Testis (tissue), 5 donors: ENCODE measurements at places on chromosomes 6 and 20. TPM values are rescaled to one million over a fixed set of nuclear protein-coding genes. Genes with fewer than 3 reads are reported as not detected.

RIMS4 gene
- 29.7 TPM for total RNA-seq

SLC13A3 gene
- 4.1 TPM for total RNA-seq

CLPSL1 gene
- not detected for total RNA-seq

SAMD5 gene
- 27.2 TPM for total RNA-seq

TMEM63B gene
- total RNA-seq = 139 TPM

HLA-DQB1 gene
- 1.7 TPM for total RNA-seq

UNC93A gene
- total RNA-seq = not detected

EFCAB8 gene
- 9.5 TPM for total RNA-seq

ZBTB46 gene
- 12.5 TPM for total RNA-seq

TREM1 gene
- total RNA-seq = 0.16 TPM

- no peak for DNase-seq
Measured at GRCh38 chr20:14264869-14265268, 72.5 kb downstream of the FLRT3 start.

DNA sequence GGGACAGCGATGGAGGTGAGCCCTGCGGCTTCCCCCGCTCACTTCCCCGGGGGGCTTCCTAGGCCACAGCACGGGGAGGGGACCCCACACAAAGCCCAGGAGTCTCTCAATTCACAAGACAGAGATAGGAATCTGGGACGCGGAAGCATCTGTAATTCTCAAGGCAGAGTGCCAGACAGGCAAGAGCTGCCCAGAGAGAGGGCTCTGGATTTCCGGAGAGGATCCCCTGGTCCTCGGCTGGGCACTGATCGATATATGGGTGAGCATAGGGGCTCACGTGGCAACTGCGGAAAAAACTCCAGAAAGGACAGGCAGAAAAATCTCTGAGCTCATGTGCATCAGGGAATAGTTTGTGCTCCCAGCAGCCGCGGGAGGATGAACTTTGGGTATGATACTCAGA is 296.2 kb downstream of the NRN1 start:
- DNase-seq = no peak

DNA sequence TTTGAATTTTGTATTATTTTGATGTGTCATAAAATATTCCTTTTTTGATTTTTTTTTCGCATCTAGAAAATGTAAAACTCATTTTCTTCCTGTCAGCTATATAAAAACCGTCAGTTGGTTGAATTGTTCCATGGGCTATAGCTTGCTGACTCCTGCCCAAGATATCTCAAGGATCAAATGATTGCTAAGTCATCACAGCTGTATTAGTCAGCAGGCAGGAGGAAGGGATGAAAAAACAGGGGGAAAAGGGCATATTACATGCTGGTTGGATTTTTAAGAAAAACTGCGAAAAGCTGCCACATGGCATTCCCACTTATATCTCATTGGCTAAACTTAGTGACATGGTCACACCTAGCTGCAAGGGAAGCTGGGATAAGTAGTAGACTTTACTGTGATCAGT is 569.9 kb downstream of the BCKDHB start:
- no peak for DNase-seq

GRCh38 chr20:52461582-52461981 is 270.0 kb upstream of the ZFP64 start:
- no peak for DNase-seq

GRCh38 chr6:31797588-31797987 is 2.0 kb upstream of the VARS1 start:
- DNase-seq = no peak

GRCh38 chr6:41181566-41181965 is 18.6 kb upstream of the TREM2 start:
- DNase-seq = no peak

GRCh38 chr6:47116606-47117005 is 74.5 kb upstream of the ADGRF1 start:
- no peak for DNase-seq

DNA sequence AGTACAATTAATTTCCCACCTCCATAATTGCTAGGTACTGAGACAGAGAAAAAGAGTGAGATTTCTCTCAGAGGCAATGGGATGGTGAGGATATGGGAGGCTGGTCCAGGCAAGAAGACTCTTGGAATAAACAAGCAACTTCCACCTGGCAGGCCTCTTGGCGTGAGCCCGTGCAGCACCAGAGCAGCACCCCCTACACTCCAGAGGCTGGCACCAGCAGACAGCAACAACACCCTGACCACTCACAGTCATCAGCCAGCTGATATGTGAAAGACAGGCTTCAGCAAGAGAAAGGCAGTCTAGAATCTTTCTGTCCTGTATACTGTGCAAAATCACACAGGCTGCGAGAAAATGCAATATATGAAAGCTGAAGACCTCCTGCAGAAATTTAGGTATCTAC is 59.7 kb downstream of the KIF13A start:
- no peak for DNase-seq

- no peak for DNase-seq
Measured at GRCh38 chr6:21188505-21189223, 404.9 kb upstream of the SOX4 start.

DNA sequence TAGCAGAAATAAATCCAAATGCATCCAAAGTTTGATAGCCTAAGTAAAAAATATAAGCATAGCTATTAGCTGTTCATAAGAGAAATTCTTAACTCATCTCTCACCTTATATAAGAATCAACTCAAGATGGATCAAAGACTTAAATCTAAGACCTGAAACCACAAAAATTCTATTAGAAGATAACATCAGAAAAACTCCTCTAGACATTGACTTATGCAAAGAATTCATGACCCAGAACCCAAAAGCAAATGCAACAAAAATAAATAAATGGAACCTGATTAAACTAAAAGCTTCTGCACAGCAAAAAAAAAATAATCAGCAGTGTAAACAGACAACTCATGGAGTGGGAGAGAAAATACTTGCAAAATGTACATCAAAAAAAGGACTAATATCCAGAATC is 184.3 kb downstream of the TFAP2A start:
- DNase-seq = no peak

DNA sequence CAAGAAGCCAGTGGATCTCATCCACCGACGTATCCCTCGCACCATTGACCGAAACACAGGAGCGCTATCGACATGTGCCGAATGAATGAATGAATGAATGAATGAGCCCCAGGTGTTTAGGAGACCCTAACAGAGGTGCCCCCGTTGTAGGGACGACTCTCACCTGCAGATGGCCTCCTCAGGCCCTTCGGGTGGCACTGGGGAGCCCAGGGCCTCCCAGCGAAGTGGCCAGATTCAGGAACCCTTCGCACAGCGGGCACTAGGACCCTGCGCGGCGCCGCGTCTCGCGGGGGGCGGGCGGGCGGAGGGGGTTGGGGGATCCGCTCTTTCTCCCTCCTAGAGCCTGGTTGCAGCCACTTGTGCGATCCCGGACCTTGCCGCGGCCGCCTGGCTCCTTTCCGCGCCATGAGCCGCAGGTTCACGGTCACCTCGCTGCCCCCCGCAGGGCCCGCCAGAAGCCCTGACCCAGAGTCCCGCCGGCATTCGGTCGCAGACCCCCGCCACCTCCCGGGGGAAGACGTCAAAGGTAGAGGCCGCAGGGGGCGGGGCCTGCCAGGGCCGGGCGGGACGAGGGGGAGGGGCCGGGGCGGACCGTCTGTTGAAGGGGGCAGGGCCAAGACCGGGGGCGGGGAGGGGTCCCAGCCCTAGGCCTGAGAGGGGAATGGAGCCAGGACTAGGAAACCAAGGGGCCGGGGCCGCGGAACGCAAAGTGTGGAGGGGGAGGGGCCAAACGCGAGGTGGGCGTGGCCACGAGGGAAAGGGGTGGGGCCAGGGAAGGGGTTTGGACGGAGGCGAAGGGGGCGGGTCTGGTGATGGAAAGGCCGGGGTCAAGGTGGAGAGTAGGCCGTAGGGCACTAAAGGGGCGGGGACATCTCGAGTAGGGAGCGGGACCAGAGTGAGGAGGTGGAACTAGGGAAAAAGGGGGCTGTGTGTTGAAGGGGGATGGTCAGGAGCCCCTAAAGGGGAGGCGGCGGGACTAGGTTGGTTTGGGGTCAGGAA is 7.4 kb upstream of the SLC12A5 start:
- DNase-seq = peak; percentile 73

DNA sequence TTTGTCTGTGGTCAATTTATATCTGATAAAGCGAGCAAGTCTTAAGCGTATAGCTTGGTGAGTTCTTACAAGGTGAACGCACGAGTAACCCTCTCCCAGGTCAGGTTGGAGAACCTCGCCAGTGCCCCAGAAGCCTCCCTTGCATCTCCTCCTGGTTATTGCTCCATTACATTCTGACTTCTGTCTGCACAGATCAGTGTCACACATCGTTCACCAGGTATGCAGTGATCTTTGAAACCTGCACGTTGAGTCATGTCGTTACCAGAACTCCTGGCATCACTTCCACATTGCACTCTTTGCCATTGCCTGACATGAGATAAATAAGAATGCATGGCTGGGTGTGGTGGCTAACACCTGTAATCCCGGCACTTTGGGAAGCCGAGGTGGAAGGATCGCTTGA is 44.2 kb downstream of the AKAP12 start:
- no peak for DNase-seq

DNA sequence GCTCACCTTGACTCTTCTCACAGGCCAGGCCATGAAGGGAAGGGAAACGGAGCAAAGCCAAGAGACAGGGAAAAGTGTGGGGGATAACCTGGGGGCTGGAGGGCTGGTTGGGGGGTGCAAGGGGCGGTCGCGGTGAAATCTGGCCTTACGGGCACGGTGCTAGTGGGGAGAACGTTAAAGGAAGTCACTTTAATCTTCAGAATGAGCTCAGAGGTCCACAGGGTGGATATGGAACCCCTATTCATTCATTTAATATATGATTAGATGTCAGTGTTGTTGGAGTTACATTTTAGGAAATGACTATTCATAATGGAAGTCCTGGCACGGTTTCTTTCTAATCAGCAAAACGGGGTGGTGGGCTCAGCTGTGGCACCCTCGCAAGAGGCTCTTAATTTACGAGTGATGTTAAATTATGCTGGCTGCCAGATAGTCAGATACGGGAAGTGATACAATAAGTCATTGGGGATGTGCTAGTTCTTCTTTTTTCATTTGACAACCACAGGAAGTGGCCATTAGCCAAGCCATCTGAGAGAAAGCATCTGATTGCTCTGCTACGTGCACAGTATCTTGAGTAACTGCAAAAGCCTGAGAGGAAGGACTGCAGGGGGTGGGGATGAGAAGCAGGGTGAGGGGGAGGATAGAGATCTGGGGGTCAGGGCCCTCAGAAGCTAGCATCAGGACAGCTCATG is 253.0 kb downstream of the QKI start:
- DNase-seq = peak; percentile 36

- DNase-seq = no peak
Measured at GRCh38 chr6:16375206-16375605, 136.8 kb downstream of the GMPR start.

DNA sequence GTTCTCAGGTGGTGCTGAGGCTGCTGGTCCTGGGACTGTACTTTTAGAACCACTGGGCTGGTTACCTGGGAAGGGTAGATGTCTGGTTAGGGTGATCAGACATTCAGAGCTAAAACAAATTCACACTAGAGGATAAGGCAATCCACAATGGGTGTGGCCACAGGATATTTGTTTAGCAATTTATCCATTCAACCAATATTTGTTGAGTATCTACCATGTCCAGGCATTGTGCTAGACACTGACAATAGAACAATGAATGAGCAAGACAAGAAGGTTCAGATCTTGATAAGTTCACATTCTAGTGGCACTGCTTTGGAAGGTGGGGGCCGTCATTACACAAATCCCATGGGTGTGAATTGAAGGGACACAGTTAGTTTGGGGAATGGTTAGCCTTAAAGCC is 131.7 kb downstream of the BCAS1 start:
- DNase-seq = no peak

DNA sequence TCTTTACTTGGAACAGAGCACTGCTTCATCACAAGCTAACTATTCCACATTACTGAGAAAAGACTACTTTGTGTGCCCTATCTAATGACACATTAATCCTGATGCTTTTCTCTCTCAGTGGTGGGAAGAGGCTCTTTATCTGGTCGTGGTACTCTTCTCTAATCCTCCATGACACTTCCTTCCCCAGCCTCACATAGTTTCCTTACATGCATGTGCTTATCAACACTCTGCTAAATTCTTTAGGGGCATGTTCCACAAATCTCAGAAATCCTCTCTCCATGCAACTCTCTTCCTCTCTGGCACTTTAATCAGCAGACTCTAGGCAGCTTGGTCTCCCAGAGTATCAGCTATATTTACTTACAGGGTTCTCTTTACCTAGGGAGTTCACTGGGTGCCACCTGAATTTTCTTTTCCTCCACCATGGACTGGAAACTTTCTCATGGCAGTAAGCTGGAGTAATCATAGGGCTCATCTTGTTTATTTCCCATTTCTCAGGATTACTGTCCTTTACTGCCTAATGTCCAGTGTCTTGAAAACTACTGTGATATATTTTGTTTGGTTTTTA is 27.0 kb upstream of the SLC22A2 start:
- no peak for DNase-seq

DNA sequence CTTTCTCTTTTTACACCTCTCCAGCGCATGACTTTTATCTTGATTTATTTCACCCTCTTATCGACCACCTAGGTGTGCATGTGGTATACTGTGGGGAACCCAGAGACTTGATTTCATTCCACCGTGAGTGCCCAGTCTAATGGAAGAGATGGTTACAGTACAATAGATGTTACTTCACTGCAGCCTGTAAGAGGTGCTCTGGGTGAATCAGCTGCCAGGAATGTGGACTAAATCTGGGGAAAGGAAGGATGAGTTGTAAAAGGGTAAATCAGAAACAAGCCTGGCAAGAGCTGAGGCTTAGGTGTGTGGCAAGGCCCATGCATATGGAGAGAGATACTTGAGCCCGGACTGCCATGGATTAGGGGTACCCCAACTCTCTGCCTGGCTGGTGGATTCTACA is 7.4 kb downstream of the STK35 start:
- DNase-seq = no peak

- no peak for DNase-seq
Measured at GRCh38 chr6:7922596-7922995, 12.0 kb upstream of the TXNDC5 start.

DNA sequence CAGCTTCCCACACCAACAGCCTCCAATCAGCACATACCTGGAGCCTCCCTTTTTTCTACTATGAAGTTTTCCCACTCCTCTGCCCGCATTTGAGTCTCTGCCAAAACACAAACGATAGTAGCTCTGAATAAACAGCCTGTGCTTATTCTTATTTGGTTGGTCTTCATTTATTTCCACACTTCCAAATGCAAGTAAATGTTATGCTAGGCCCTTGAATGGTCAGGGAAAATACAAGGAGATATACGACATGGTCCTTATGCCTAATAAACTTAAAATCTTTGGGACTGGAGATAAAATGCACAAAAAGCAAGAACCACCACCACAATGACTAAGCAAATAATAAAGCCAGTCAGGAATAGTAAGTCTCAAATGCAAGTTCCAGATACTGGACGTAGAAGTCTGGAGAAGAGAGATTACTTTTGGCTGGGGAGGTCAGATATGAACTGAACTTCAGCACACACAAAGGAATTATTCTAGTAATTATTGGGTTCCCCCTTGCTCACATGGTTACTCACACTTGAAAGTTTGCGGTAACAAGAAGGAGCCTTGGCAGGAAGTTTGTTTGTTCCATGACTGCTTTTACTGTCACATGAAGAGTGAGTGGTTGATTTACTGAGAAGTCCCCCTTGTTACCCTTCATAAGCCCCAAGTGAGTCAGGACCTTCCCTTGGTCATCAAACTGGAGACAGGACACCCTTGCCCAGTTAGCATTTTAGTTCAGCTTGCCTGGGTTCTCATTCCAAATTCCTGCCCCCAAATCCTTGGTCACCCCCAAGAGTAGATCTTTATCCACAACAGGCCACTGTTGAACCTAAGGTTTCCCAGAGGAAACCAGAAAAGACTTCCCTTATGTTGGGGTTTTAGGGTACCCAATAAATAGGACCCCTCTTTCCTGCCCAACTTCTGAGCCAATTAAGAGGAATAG is 511.2 kb upstream of the JARID2 start:
- no peak for DNase-seq
